Stimulated activated CD8-positive, alpha-beta memory T cell treated with anti-CD3 and anti-CD28 coated beads, Interleukin-7, amount 100 ng/mL, for 1 hour (primary cell): ENCODE measurements at places on chromosomes 12 and 14.

- no peak for DNase-seq
These were observed 851 bp downstream of the HSP90B1 start for GRCh38 chr12:103930787-103931735.

DNA sequence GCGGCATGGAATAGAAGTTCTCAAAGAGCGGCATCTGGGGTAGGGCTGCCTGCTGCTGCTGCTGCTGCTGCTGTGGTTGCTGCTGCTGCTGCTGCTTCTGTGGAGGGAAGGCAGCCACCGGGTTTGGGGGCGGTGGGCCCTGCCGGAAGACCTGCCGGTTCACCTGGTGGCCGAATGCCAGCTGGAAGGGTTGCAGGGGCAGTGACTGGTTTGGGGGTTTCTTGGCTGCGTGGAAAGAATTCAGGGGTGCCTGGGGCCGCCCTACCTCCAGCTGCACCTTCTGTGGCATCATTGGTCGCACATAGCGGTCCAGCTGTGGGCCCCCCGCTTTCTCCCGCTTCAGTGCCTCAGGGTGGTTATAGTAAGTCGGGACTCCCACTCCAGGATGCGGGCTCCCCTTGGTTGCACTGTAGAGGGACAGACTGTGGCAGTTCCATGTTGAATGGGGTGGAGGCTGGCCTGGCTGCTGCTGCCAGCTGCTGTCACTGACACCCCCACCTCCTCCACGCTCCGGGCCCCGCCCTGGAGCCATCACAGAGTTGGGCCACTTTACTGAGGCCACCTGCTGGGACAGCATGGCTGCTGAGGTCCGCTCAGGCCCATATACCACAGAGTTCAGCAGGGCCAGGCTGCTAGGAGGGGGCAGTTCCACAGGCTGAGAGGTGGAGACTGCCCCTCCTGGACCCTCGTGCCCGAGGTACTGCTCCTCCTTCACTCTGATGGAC lies 25.2 kb upstream of the PNMA1 start:
- DNase-seq = no peak

GRCh38 chr14:41449066-41449465 lies 157.6 kb upstream of the LRFN5 start:
- no peak for DNase-seq

GRCh38 chr14:76814726-76815645 lies 2.3 kb upstream of the ANGEL1 start:
- no peak for DNase-seq

DNA sequence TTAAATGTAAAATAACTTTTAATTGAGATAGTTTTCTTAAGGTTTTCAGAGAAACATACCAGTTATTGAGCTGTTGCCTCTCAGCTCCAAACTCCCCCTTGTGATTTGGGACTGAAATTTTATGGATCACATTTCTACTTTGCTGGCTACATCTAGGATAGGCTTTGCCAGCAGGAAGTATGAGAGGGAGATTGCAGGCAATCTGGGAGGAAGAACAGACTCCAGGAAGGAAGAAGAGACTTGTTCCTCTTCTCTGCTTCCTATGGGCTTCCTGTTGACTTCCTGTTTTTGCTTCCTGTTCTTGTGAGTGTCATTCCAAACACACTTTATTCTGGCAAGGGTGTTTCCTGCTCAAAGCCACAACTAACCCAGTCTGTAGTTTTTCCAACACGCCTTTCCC lies 312.9 kb downstream of the ITPR2 start:
- no peak for DNase-seq

- DNase-seq = no peak
These were observed 6.8 kb upstream of the LEMD3 start for GRCh38 chr12:65162609-65163008.

- no peak for DNase-seq
These were observed 4.4 kb downstream of the ZBTB42 start for GRCh38 chr14:104805326-104805678.

- no peak for DNase-seq
These were observed 58.7 kb upstream of the CCND2 start for GRCh38 chr12:4214877-4215228.

DNA sequence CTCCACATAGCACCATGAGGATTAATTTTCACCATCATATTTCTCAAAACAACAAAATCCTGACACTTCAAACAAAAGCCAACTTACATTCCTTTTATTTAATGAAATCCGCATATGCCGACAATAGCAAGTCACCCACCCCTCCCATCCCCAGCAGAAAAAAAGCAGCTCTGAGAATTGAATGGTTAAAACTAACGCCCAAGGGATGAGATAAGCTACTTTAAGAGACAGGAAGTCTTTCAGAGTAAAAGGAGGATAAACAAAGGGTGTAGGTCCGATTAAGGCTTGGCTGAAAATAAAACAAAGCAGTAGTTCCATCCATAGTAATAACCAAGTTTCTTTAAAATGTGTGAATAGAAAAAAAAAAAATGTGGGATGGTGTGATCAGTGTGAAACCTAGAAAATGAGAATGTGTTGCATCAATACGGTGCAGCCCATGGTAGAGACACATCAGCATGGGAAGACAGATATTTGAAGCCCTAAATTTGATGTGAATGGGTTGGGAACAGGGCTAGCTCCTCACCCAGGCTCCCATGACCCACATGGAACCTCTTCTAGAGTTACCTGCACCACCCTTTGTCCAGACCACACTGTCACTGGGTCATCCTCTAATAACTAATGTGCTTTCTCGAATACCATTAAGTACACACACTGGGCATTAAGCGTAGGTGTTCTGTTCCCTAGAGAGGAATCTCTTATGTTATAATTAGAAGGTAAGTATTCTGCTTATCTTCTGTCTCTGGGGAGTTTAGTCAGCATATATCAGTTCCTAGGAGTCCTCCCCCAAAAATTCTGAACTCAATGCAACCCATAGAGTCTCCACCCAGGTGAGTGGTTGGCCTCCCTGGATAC lies 31.7 kb downstream of the RTRAF start:
- no peak for DNase-seq

DNA sequence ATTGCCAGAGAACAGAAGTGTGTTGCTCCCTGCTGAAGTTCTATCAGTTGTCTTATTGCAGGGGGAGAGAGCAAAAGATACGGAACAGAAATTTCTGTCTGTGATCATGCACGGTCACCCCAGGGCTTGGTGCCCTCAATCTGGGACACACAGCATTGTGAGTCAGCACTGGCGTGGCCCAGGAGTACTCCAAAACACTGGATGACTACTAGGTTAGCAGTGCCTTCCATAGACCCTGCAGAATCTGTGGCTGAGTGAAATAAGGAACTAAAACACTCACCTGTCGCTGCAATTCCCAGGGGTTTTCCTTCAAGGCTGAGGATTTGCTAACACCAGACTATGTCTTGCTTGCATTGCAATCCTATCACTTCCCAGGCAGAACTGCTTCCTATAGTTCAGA lies 165.5 kb downstream of the ANO6 start:
- no peak for DNase-seq

DNA sequence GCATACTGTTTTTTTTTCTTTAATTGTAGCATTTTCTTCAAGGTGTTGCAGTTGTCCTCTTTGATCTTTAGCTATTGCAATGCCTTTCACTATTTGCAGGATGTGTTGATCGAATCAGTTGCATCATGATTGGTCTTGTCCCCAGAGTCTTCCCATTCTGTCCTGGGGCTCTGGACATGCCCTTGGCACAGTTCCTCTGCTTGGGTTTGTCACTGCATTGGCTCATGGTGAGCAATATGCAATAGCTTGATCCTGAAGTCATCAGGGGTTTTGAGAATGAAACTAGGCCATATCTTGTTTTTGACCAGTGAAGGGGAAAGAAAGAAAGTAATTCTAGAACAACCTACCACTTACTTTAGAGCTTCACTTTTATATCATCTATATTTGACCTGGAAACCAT lies 281.5 kb downstream of the TMEM117 start:
- DNase-seq = no peak

DNA sequence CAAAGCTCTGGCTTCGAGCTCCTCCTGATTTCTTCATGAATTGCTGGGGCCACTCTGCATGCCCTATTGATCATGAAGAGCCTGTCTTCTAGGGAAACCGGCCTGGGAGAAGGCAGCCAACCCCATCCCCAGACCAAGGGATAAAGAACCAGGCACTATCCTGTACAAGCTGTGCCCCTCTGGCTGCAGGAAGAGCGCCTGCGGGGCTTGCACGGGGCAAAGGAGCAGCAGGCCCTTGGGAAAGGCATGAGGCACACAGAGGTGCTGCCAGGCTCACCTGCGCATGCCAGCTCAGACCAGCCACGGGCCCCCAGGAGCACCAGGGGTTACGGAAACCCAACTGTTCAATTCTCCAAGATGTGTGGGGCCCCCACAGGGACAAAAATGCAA lies 2.1 kb downstream of the ITPK1 start:
- DNase-seq = no peak

GRCh38 chr14:30638926-30639325 lies 16.8 kb downstream of the SCFD1 start:
- DNase-seq = no peak

DNA sequence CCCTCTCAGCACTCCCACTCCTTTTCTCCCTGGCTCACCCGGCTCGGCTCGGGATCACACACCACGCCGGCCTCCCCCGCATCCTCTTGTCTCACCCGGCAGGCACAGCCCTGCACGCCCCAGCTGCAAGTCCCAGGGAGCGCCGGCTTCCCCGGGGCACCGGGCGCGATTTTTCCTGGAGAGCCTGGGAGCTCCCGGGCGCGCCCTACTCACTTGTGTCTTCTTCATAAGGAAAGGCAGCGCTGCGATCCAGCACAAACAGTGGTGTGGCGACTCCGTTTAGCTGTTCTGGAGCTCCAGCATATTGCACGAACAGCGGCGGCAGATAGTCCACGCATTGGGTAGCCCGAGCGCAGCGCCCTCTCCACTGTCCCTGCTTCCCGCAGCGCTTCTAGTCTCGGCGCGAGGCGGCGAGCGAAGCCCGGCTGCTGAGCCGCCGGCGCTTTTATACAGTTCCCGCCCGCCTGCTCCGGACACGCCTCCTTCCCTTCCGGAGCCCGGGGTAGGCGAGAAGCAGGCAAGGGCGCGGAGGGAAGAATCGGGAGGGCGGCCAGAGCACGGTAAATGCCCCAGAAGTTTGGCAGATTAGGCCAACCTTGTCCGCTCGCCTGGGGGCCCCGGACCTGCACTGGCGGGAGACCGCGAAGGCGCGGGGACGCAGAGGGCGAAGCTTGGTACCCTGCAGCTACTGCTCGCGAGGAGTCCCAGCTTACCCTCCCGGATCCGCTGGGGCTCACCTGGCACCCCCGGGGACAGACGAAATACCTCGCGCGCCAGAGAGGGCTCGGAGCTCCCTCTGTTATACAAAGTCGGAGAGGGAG lies at the start of gene KITLG:
KITLG (minus strand) TSS at position 421 of the 821 bp plus-strand sequence; CDS start at position 228, 193 bp downstream.
- DNase-seq = no peak

DNA sequence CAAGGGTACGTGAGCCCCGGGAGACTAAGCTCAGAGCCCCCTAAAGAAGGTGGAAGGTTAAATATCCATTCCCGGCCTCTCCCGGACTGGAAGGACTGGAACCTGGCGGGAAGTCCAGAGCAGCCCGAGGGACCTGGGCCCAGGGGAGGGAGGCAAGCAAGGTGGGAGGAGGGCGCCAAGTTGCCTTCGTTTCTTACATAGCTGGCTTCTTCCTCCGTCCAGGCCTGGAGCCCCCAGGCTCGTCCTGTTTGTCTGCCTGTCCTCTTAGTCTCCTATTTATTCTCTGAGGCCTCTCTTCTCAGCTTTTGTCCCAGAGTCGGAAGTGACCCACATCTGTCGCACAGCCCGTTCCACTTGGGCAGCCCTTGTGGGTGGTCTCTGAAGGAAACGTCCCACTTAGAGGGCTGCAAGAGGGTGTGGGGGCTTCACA lies 745 bp downstream of the PCK2 start:
- no peak for DNase-seq

- DNase-seq = no peak
These were observed 20.8 kb downstream of the SLC8B1 start for GRCh38 chr12:113314121-113314529.

DNA sequence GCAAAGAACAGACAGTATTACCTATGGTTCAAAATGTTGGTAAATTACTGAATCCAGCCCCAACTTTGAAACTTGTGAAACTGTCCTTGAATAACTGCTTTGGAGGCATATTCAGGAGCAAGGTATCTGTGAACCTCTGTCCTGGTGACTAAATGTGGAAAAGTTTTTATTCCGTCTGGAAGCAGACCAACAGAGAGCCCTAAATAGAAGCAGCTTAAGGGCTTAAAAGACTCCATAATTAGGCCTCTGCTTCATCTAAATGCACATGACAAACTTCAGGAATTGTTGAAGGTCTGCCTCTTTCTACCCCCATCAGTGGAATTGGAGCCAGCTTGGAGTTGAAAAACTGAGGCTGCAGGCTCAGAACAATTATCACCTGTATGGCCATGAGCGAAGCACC lies 276.5 kb downstream of the KCNH5 start:
- DNase-seq = no peak

GRCh38 chr14:67410313-67410712 lies 1.7 kb downstream of the PLEK2 start:
- no peak for DNase-seq

GRCh38 chr12:93184672-93185368 lies 192.9 kb upstream of the NUDT4 start:
- DNase-seq = no peak

DNA sequence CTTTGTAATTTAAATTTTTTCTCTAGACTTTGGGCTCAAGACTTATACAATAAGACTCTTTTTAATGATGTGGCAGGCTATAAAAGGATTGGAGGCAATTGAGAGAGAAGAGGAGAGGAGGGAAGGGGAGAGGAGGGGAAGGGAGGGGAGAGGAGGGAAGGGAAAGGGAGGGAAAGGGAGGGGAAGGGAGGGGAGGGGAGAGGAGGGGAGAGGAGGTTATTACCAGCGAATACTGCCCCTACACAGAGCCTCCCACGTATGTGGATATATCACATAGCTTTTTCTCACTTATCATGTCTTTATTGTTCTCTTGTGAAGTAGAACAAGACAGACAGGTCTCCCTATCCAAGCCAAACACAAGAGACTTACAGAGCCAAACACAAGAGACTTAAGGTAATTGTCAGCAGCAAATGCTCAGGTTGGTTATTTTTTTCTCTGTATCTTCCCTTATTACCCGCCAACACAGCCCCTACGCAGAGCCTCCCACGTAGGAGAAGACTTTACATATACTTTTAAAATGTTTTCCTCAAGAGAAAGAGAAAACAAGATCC lies 63.1 kb downstream of the DRAM1 start:
- DNase-seq = no peak

DNA sequence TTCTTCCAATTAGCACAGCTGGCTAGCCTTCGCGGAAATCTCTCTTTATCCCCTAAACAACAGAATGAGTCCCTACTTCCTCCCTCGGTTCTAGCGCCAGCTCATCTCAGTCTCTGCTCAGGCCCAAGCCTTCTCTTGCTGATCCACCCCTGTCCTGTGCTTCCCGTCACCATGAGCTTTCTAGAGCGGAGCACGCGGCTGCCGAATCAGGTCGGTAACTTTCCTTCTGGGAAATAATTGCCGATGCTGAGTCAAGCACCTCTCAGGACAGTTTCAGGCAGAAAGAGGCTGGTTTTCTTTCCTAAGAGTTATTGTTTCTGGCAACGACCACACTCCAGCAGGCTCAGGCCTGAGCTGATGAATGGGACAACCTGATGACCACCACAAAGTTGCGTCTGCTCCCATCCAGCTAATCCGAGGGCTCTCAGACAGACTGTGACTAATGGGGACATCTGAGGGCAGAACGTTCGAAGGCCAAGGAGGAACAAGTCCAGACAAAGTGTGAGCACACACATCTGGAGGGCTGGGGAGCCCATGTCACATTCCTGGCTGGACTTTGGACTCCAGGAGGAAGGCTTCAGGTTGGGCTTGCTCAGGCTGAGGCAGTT lies 13.6 kb upstream of the GPR68 start:
- DNase-seq = no peak
